ENCODE measurements at places on chromosomes 5 and 9.

GRCh38 chr9:126781186-126782052, 23.4 kb upstream of the ZBTB43 start:
- DNase-seq: peak; percentile 81

DNA sequence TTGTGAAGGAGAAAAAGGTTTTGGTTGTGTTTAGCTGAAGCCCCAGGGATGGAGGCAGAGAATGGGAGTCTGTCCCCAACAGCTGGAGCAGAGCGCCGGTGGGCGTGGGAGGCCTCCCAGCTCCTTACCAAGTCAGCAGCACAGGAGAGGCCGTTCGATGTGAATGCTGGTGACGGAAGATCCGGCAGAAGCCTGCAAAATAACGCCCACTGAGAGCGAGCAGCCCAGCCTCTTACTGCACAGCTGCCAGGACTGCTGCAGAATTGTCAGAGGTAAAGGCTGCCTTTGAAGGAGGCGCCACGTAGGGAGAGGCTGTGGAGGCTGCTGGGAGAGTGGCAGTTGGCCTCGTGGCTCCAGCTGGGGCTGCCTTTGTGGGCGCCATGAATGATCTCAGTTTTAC, 26.2 kb downstream of the ANGPTL2 start:
- no peak for DNase-seq

- no peak for DNase-seq
Observed at GRCh38 chr5:1502046-1502736, 21.6 kb downstream of the LPCAT1 start.

DNA sequence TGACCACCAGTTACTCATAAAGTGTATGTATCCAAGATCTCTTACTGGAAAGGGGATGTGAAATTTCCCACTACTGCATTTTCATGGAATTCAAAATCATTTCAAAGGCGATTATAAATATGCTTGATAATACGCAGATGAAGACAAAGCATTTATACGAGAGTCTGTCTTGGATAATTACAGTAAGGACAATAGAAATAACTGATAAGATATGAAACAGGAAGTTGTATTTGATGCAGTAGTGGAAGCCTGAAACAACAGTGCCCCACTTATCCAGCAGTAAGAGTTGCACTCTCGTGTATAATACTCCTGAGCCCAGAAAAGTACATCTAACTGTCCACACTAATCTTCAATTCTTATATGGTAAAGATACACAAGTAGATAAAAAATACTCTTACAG, 188.7 kb upstream of the POU5F2 start:
- no peak for DNase-seq

GRCh38 chr5:89190515-89191265, 307.7 kb upstream of the MEF2C start:
- no peak for DNase-seq

DNA sequence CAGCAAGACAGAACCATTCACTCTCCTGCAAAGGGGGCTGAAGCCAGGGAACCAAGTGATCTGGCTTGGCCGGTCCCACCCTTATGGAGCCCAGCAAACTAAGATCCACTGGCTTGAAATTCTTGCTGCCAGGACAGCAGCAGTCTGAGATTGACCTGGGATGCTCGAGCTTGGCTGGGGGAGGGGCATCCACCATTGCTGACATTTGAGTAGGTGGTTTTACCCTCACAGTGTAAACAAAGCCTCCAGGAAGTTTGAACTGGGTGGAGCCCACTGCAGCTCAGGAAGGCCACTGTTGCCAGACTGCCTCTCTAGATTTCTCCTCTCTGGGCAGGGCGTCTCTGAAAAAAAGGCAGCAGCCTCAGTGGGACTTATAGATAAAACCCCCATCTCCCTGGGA, 60.5 kb downstream of the TNFSF8 start:
- no peak for DNase-seq

- DNase-seq: no peak
Observed at GRCh38 chr5:149559706-149560105, 8.5 kb upstream of the CSNK1A1 start.

DNA sequence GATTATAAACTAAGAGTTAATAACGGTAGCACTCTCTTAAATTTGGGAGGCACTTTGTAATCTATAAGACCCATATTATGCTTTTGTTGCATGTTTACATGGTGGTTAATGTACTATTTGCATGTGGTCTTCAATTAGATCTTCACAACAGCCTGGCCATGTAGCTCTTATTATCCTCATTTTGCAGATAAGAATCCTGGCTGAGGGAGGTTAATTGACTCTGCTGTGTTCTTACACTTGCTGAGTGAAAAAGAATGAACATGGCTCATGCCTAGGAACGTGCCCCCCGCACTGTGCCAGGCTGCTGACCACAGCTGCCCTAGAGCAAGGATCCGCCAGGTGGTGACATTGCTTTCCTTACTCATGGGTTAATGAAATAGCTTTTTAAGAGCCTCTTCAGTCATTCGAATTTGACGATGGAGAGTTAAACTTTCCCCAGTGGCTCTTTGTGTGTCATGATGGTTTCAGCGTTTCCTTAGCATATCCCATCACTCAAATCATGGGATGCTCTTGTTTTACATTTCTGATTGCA, 97.9 kb downstream of the CDH6 start:
- no peak for DNase-seq

DNA sequence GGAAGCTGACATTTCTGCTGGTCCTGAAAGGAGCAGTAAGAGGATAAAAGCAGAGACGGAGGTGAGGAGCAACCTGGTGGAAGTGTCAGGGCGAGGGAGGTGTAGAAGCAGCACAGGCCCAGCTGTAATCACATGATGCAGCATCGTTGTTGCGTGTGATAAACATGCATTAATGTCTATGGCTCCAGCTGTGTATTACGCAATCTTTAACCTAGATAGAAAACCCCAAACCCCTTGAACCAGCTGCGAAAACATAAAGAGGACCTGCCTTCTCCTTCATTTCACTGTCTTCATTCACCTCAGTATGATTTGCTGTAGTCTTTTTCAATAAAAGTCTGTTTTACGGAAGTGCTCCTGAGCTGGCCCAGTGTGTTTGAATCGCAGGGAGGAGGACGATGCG, 162.9 kb downstream of the NTRK2 start:
- DNase-seq: no peak

- no peak for DNase-seq
Observed at GRCh38 chr5:110371725-110372041, 354.8 kb downstream of the TMEM232 start.

GRCh38 chr5:149358868-149359495, 1.1 kb downstream of the PCYOX1L start:
- DNase-seq: no peak

DNA sequence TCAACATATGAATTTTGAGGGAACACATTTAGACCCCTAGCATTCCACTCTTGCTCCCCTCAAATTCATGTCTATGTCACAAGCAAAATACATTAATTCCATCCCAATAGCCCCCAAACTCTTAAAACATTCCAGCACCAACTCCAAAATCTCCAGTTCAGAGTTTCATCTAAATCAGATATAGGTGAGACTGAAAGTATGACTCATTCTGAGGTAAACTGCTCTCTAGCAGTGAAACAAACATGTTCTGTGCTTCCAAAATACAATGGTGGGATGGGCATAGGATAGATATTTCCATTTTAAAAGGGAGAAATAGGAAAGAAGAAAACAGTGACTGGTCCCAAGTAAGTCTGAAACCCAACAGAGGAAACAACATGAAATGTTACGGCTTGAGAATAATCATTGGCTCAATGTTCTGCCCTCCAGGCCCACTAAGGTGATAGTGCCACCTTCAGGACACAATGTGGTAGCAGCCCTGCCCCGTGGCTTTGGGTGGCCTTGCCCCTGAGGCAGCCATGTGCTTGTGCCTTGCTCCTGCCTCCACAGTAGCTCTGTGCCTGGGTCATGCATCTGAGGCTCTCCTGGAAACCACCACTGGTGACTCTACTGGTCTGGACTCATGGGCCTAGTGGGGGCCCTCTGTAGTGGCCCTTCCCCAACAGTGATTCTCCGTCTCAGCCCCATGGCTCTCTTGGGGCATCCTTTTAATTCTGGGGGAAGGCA, 36.4 kb upstream of the IPPK start:
- peak; percentile 57 for DNase-seq

GRCh38 chr5:174573221-174573994, 151.0 kb upstream of the MSX2 start:
- DNase-seq: no peak

DNA sequence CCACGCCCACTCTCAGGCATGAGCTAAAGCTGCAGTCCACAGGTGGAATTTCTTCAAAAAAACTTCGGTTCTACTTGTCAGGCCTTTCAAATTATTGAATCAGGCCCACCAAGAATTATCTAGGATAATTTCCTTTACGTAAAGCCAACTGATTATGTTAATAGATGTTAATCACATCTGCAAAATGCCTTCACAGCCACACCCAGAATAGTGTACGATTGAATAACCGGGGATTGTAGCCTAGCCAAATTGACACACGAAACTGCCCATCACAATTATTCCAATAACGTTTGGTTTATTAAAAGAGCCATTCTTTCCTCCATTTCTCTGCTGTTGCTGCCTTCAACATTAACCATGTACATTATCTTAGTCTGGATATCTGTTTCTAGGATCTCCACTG, 148.7 kb downstream of the NR3C1 start:
- no peak for DNase-seq

DNA sequence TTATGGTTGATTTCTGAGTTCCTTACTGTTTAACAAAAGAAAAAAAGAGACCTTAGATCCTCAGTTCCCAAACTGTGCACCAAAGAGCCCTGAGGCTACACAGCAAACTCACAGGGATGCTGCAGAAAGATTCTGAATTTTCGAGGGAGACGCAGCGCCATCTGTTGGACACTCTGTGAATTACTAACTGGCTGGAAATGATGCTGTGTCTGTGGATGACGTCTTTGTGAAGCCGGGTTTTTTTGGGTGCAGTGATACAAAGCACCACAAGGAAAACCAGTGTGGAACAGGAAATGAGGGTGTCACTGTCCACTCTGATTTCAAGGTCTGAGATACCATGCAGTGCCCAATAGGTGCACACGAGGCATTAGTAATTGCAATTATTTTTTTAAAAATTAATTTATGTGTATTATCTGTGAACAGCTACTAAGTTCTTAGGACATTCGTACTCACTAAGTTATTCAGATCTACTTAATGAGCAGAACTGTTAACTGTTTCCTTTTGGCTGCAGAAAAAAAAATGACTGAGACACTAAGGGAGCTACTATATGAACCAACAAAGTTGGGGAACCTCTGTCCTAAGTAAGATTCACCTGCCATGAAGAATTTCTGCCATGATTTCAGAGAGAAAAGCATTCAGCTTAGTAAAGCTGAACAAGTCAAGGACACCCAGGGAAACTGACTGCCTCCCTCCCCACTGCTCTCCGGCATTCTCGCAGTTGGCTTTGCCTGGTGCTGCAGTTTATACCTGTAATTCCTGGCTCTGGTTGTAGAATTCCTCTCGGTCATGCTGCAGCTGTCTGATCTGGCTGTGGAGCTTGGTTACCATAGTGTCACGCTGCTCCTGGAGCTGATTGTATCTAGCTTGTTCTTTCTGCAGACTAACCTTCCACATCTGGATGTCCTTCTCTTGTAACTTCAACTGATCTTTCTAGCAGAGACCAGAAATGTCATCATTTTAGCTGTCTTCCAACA, 23.4 kb downstream of the SPACA9 start:
- peak; percentile 77 for DNase-seq

DNA sequence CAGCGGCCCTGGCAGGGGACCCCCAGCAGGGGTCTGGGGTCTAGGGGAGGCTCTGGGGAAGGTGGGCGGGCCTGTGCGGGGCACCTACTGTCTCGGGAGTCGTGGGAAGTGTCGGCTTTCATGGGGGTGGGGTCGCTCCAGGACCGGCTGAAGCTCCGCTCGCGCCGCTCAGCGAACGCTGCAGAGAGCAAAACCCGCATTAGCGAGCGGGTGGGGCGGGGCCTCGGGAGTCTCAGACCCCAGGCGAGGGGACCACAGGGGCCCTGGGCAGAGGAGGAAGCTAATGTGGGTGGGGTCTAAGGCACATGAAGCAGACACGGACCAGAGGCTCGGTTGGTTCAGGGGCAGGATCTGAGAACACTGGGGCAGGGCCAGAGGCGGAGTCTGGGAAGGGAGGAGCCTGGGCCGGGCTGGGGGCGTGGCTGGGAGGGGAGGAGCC, 5.5 kb downstream of the NSMF start:
- peak; percentile 55 for DNase-seq

DNA sequence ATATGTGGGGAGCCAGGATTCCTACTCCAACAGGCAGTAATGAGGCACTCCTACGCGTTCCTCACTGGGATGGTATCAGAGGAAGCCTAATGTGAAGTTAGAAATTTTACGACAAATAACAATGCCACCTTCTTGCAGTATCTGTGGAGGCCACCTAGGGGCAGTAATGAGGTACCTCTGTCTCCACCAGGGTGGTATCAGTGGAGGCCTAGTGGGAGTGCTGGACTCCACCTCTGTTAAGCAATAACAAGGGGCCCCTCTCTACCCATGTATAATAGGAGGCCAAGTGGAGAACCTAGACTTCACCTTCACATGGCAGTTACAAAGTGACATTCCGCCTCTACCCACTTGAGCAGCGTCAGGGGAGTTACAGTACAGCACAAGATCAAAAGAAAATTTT, 147.9 kb downstream of the PLPPR1 start:
- DNase-seq: no peak

GRCh38 chr5:113181409-113181808, 204.8 kb downstream of the DCP2 start:
- no peak for DNase-seq

GRCh38 chr9:130498918-130499698, 54.3 kb downstream of the ASS1 start:
- no peak for DNase-seq

DNA sequence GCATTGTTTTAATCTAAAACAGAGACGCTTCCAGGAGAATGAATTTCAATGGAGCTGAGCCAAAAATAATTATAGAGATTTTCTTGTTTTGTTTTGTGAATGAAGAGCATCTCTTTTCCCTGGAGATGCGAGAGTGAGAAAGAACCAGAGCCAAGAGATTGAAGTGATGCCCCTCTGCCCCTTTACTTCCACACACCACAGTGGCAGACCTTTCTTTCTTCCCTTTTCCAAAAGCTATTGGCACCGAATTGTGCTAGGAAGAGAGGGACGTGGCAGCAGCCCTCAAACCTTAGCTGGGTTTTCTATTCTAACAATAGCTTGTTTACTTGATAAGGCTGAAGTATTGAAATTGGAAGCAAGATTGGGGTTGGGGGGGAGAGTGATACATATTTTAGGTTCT, 133.0 kb upstream of the TMEM161B start:
- DNase-seq: no peak

- no peak for DNase-seq
Observed at GRCh38 chr5:115487756-115488155, 56.8 kb downstream of the FEM1C start.

DNA sequence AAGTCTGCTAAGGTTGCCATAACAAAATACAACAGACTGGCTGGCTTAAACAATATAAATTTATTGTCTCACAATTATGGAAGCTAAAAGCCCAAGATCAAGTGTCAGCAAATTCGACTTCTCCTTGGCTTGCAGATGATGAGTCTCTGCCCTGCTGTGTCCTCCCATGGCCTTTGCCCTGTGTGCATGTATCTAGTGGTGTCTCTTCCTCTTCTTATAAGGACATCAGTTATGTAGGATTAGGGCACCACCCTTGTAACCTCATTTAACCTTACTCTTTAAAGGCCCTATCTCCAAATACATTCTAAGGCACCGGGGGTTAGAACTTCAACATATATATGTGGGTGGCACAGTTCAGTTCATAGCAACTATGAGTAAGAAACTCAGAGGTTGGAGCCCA, 157.9 kb upstream of the RASA1 start:
- DNase-seq: no peak
